ENCODE measurements at places on chromosomes 13 and 19. TPM values are rescaled to one million over a fixed set of nuclear protein-coding genes. Genes with fewer than 3 reads are reported as not detected.

DNA sequence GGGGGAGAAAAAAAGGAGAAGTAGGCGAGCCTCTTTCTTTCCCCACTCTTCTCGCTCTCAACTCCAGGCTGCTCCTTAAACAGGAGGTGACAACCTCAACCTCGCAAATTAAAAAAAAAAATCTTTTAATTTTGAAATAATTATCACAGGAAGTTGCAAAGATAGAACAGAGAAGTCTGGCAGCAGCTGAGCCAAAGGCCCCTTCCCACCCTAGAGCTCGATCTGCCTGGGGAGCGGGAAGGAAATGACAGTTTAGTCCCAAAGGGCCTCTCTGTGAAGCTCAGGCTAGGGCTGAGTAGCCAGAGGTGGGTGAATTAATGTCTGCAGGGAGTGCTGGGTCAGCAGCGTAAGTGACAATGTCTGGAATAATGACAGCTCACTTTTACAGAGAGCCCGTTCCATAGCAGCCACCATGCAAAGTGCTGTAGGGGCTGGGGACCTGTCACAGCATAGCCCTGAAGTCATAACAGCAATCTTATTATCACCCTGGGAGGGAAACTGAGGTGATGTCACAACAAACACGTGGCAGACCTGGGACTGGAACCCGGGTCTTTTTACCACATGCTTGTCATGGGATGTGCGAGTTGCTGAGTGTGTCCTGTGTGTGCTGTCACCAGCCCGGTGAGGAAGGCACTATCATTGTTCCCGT, 8.8 kb upstream of the CD22 start:
- no peaks in the 10 kb centered on the region for H3K4me1 ChIP-seq
- no peak overlapping the region for H3K27ac ChIP-seq
- peaks cover 4% of the 10 kb centered on the region for H3K27me3 ChIP-seq
- no peaks in the 10 kb centered on the region for H3K36me3 ChIP-seq

- no peak overlapping the region for H3K4me3 ChIP-seq
- no peak for DNase-seq
- H3K36me3 ChIP-seq, result no peaks in the 10 kb centered on the region
- no peak overlapping the region for H3K27ac ChIP-seq
- no peaks in the 10 kb centered on the region for H3K4me1 ChIP-seq
Observed at GRCh38 chr13:111005364-111005763, 90.5 kb upstream of the ANKRD10 start.

- DNase-seq, result no peak
- H3K27me3 ChIP-seq, result no peaks in the 10 kb centered on the region
- no peak overlapping the region for H3K4me3 ChIP-seq
- no peak overlapping the region for H3K27ac ChIP-seq
Observed at GRCh38 chr13:105642511-105642958, 892.9 kb downstream of the EFNB2 start.

- H3K4me3 ChIP-seq, result no peak overlapping the region
- no peaks in the 10 kb centered on the region for H3K27me3 ChIP-seq
- DNase-seq, result peak; percentile 53
- peaks cover 24% of the 10 kb centered on the region for H3K4me1 ChIP-seq
Observed at GRCh38 chr19:10228920-10229319, 2.2 kb downstream of the S1PR2 start.

- peaks cover 11% of the 10 kb centered on the region for H3K4me1 ChIP-seq
- no peak overlapping the region for H3K27ac ChIP-seq
- H3K36me3 ChIP-seq, result no peaks in the 10 kb centered on the region
Observed at GRCh38 chr19:46579361-46579879, 21.7 kb upstream of the CALM3 start.

DNA sequence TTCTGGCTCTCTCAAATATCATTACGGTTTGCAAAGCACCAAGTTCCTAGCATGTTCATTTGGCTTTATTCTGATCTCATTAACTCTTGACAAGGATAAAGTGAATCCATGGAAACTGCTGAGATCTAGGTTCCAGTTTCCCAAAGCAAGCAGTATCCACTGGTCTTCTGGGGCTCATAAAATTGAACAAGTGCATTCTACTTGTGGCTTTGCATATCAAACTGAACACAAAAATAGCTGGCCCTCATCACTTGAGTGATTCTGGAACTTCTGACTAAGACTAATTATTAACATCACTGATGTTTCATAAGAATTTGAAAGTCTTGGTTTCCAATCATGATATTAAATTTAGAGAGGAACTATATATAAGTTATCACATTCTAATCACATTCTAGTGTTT, 6.3 kb upstream of the KCTD12 start:
- DNase-seq, result no peak
- peaks cover 16% of the 10 kb centered on the region for H3K27me3 ChIP-seq
- H3K4me3 ChIP-seq, result no peak overlapping the region
- H3K27ac ChIP-seq, result no peak overlapping the region
- peaks cover 4% of the 10 kb centered on the region for H3K4me1 ChIP-seq

- H3K27ac ChIP-seq, result peak overlapping the region; percentile 75
- peak overlapping the region; percentile 52 for H3K4me3 ChIP-seq
- peaks cover 5% of the 10 kb centered on the region for H3K36me3 ChIP-seq
- H3K4me1 ChIP-seq, result peaks cover 37% of the 10 kb centered on the region
- no peaks in the 10 kb centered on the region for H3K27me3 ChIP-seq
Observed at GRCh38 chr13:48506092-48506701, 26.7 kb downstream of the RCBTB2 start.

DNA sequence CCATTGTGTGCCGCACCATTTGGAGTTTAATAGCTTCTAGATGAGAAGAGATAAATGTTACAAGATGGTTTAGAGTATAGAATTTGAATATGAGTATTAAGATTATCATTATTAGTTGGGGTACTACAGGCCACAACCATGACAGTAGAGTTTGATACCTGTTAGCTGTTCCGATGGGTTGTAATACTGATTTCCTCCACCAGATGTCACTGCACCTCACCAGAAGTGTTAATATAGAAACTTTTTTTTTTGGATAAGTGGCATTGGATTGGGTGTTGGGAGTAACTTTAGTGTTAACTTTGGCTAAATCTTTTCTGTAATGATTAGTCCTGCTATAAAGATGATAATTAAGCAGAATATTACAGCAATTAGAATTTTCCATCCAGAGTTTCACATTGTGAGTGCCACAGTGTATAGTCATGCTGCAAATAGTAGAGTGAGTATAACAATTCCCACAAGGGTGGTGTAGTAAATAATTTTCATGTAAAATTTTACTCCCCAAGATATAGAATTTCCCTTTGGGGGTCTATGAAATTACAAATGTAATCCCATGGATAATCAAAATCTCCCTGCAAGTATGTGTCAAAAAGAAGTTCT, 56.3 kb downstream of the PSG3 start:
- DNase-seq, result no peak
- H3K4me3 ChIP-seq, result no peak overlapping the region
- H3K36me3 ChIP-seq, result no peaks in the 10 kb centered on the region
- no peak overlapping the region for H3K27ac ChIP-seq
- H3K27me3 ChIP-seq, result no peaks in the 10 kb centered on the region

GRCh38 chr13:114174529-114174961, 4.5 kb upstream of the CFAP97D2 start:
- no peak for DNase-seq
- no peaks in the 10 kb centered on the region for H3K27me3 ChIP-seq
- no peaks in the 10 kb centered on the region for H3K36me3 ChIP-seq
- peaks cover 17% of the 10 kb centered on the region for H3K4me1 ChIP-seq
- H3K4me3 ChIP-seq, result no peak overlapping the region
- H3K27ac ChIP-seq, result no peak overlapping the region

GRCh38 chr19:30968210-30968609, 381.0 kb downstream of the TSHZ3 start:
- H3K4me3 ChIP-seq, result no peak overlapping the region
- H3K4me1 ChIP-seq, result no peaks in the 10 kb centered on the region
- no peak for DNase-seq
- no peaks in the 10 kb centered on the region for H3K36me3 ChIP-seq
- H3K27me3 ChIP-seq, result no peaks in the 10 kb centered on the region

NTF4 gene
- total RNA-seq, result not detected

COL5A3 gene
- total RNA-seq, result 2.1 TPM

PLIN4 gene
- total RNA-seq, result not detected

KCNC3 gene
- 1.4 TPM for total RNA-seq

ENOX1 gene
- total RNA-seq, result not detected

BEST2 gene
- not detected for total RNA-seq

LHB gene
- not detected for total RNA-seq

Data from CD4-positive, CD25-positive, alpha-beta regulatory T cell (primary cell).